Stimulated activated CD4-positive, alpha-beta T cell treated with anti-CD3 and anti-CD28 coated beads, Interleukin-1b, Interleukin-23, amount 100 ng/mL, for 4 hours (primary cell): ENCODE measurements at places on chromosomes 12 and 14.

DNA sequence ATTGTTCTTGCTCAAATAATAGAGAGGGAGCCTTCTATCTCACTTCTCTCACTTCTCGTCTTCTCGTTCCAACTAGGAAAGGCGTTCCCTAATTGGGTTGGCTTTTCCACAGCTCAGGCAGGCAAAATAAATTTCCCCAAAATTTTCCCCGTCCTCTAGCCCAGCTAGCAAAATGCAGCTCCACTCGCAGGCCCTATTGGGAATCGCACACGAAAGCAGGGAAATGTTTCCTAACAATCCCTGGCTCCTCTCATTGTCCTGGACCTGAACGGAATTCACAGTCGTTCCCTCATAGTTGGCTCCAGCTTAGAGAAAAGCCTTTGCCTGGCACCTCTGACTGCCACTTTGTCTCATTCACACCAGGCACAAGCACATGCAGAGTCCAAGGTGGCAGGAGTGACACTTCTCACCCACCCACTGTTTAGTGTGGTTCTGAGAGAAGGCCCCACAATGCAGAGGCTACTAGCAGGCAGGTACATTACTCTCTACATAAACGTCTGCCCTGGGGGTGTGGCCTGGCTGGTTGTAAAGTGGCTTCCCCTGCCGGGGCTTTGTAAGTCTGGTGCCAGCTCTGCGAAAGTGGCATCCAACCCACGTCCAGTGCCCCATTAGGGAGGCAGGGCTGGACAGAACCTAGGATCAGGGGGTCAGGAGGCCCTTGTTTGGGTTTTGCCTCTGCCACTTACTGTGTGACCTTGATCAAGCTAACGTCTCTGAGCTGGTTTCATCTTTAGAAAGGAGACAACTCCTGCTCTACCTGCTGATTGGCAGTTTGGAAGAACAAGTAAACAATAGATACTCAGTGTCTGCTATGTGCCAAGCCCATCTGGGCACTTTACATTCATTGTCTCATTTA is 4.2 kb downstream of the SERPINA10 start:
- no peak for DNase-seq

GRCh38 chr12:94245631-94246383 is 97.4 kb downstream of the PLXNC1 start:
- DNase-seq: no peak

GRCh38 chr14:67749341-67750084 is 47.8 kb downstream of the RDH12 start:
- no peak for DNase-seq

DNA sequence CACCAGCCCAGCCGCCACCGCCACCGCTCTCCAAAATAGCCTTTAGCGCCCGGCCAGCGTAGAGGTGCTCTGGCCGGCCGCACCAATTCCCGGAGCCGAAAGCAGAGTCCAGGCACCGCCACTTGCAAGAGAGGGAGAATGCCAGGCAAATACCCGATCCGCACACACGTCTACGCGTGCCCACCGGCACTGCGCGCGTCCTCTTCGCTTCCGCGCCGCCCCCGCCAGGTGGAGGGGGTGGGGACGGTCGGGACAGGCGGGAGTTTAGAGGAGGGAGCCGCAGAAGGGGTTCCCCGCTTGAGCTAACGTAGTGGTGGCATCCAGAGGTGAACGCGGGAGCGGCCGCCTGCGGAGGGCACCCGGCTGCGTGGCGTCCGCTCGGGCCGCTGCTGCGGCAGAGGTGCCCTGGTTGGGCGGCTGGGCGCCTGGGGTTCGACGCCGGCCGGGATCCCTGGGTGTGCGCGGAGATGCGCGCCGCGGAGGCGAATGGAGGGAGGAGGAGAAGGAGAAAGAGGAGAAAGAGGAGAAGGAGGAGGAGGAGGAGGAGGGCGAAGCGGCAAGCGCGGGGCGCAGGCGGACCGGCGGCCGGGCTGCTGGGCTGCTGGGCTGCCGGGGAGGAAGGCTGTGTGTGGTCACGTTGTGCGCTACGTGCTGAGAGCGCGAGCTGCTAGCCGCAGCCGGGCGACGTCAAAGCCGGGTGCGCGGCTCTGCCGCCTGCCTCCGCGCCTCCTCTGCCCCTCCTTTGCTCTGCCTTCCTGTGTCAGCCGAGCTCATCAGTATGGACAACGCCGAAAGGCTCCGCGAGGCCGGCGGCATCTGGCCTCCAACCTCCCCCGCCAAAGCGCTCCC is at the start of gene MDGA2:
Gene MDGA2 (minus strand): TSS at position 140 of the 849 bp plus-strand sequence.
- no peak for DNase-seq

GRCh38 chr12:126588586-126589249 is 1523.5 kb downstream of the AACS start:
- DNase-seq: peak; percentile 3

DNA sequence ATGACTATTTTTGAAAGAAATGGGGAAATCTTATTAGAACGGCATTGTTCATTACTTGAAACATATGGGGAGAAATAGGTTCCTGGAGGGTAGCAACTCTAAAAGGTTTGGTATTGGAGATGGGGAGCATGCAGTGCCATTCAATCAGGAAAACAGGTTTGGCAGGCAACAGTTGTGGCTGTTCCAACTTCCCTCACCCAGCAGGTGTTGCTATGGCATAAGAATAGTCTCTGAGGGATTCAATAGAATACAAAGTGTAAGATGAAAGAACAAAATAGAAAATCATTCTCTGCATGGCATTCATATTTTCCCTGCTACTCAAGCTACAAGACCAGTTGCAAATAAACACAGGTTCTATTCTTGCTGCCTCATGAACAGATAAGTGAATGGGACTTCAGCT is 393.3 kb upstream of the RPL10L start:
- no peak for DNase-seq

- DNase-seq: no peak
Measured at GRCh38 chr14:67580336-67581171, 19.5 kb downstream of the PIGH start.

GRCh38 chr12:119870457-119870856 is 6.7 kb downstream of the CIT start:
- no peak for DNase-seq

- DNase-seq: no peak
Measured at GRCh38 chr12:89540586-89540985, 14.7 kb upstream of the POC1B start.

DNA sequence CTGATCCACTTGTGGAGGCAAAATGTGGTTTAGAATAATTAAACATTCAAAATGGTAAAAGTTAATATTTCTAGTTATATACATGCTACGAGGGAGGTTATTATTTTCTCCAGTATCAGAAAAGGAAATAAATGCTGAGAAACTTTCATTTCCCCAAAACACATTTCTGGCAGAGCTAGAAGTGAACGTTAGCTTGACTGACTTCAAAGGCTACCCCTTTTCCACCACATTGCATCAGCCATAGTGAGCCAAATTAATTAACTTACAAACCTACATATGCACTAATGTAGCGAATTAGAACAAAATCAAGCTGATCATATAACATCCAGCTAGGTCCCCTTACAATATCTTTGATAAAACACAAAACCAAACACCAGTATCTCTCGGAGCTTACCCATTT is 49.3 kb upstream of the RERGL start:
- DNase-seq: no peak

GRCh38 chr12:16220120-16220519 is 57.4 kb downstream of the SLC15A5 start:
- no peak for DNase-seq

- no peak for DNase-seq
Measured at GRCh38 chr12:124696693-124697476, 129.5 kb upstream of the NCOR2 start.

GRCh38 chr12:52093346-52093745 is 13.8 kb downstream of the SMIM41 start:
- DNase-seq: no peak

DNA sequence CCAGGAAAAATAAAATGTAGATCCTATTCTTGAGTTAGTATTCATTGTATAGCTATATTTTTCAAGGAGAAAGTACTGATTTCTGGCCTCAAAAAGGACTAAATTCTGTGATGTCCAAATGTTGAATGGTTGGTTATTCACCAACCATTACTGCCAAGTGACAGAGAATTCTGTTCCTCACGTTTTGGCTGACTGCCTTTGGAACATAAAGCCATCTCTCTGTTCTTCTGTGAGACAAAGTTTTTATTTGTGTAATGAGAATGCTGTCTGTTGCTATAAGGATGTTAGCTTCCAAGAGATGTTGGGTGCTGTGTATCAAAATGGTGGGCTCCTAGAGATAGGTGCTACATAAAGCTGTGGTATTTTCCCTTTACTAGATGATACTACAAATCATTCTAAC is 9.3 kb downstream of the ZNF410 start:
- no peak for DNase-seq

GRCh38 chr14:65927931-65928356 is 515.4 kb downstream of the FUT8 start:
- peak; percentile 43 for DNase-seq

- DNase-seq: peak; percentile 34
Measured at GRCh38 chr12:49903700-49904423, at the start of gene FAIM2. TSS of gene FAIM2 (minus strand) at chr12:49903900. CDS start at chr12:49903792, 108 bp downstream.

GRCh38 chr12:60489071-60489470 is 893.2 kb downstream of the SLC16A7 start:
- no peak for DNase-seq

DNA sequence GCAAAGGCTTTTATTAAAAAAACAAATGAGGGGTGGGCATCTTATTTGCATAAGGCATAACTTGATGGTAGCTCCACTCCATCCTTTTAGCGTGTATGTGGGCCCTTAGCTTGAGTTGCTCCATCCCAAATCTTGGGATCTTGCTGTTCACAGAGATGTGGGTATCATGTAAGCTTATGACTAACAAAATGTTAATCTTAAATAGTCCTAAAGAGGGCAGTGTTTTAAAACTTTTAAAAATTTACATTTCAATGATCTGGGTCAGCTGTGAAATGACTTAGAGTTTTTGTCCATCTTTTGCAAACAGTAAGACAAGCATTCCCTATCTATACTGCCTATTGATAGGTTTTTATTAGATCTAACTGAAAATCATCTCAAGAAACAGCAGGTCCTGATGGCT is 86.0 kb downstream of the SLCO1A2 start:
- DNase-seq: no peak

DNA sequence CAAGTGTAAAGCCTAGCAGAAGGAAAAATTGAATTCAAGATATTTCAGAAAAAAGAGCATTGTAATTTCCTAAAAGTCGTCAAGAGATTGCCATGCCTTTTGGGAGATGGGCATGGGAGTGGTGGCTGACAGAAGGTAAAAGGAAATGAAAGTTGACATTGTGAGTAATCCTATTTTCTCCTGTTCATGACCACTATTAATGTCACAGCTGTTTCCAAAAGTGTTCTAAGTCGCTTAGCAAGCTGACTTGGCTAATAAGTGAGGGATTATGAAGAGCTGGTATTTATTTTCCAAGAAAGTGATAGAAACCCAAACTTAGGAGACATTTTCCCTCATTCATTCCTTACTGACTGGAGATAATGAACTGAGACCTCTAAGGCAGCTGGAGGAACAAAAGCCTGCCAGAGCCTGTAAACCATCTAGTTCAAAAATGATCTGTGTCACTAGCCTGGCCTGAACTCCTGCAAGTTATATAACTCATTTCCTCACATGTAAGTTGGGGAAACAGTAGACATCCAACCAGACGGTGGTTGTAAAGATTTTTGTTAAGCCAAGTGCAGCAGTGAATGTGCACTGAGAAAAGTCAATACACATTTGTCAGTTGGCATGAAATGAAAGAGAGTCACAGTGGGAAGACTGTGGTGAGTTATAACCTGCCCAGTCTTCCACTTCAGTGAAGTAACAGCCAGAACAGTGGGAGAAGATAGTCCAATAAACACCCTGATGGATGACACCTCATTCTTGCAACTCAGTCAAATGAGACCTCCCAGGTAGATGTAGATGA is 75.8 kb downstream of the DIO2 start:
- no peak for DNase-seq

DNA sequence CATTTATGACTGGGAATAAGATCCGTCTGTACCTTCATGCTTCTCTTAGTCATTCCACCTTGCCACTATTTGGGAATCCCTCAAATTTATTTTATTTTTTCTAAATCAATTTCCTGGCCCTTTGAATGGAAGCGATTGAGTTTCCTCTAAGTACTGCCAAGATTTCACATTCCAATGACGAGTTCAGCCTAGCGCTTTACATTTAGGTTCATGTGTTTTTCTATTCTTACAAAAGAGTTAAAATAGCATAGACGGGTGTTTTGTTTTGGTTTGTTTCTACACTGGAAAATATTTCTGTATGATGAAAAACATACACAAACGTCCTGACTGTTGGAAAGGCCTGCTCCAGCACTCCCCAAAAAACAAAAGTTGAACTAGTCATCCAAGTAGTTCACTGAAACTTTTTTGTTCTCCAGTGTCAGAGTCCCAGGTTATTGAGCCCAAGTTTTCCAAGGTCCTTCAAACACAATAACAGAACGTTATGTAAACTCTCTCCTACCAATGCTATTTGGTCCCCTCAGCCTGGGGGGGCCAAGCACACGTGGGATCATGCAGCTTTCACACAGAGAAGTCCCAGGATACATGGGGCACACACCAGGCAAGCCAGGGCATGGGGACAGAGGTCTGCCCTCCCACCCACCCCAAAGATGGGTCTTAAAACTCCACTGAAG is 74.8 kb upstream of the FOXN3 start:
- DNase-seq: no peak

- DNase-seq: no peak
Measured at GRCh38 chr12:122669397-122670070, 33.6 kb downstream of the HCAR2 start.

DNA sequence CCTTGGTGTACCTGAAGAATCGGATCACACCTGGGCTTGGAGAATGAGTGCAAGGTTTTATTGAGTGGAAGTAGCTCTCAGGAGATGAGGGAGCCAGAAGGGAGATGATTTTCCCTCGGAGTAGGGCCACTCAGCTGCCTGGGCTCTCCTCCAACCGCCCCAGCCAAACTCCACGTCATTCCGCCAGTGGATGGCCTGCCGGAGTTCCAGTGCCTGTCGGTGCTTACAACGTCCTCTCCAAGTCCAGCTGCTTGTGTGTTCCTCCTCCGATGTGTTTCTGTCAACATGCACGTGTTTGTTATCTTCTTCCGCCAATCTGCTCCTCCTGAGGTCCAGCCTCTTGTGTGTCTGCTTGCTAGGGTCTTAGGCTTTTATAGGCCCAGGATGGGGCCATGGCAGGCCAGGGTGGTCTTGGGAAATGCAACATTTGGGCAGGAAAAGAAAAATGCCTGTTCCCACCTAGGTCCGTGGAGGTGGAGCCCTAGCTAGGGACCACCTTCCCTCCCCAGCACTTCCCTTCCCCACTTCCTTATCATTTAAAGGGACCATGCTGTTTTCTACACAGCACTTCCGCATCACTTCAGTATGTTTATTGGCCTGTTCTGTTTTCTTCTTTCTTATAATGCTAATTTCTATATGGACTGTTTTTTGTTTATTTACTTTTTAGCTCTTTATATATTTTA is 343.2 kb downstream of the PDZRN4 start:
- no peak for DNase-seq
